Head of caudate nucleus (tissue), 42 donors: ENCODE measurements at places on chromosomes 4 and X.

GRCh38 chr4:112518675-112519074 lies 2.7 kb upstream of the NEUROG2 start:
- DNase-seq, result no peak

GRCh38 chr4:121697564-121697963 lies 784 bp upstream of the ANXA5 start:
- no peak for DNase-seq

- DNase-seq, result peak; percentile 20
Observed at GRCh38 chrX:50691820-50692219, 122.2 kb downstream of the SHROOM4 start.

DNA sequence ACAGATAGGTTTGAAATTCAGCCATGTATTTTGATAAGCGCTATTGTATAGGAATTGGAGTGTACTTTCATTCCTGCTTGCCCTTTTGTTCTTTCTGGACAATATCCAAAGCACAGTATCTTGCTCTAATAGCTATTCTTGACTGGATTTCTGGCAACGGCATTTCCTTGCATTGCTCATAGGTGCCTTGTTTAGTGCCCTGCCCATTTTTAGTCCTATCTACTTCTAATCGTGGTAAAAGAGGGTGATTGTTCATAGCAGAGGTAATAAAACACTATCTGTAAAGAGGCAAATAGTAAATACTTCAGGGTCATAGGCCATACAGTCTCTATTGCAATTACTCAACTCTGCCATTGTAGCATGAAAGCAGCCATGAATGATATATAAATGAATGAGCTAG lies 155.9 kb downstream of the IL1RAPL2 start:
- no peak for DNase-seq

GRCh38 chr4:186190581-186191199 lies 677 bp upstream of the CYP4V2 start:
- DNase-seq, result peak; percentile 61

- no peak for DNase-seq
Observed at GRCh38 chrX:149504226-149504914, 736 bp downstream of the IDS start.

- DNase-seq, result no peak
Observed at GRCh38 chrX:64850371-64851082, 125.7 kb downstream of the ZC4H2 start.

- no peak for DNase-seq
Observed at GRCh38 chrX:14497184-14497666, 32.1 kb upstream of the GLRA2 start.

- no peak for DNase-seq
Observed at GRCh38 chrX:120625371-120625770, 4.5 kb downstream of the C1GALT1C1 start.

DNA sequence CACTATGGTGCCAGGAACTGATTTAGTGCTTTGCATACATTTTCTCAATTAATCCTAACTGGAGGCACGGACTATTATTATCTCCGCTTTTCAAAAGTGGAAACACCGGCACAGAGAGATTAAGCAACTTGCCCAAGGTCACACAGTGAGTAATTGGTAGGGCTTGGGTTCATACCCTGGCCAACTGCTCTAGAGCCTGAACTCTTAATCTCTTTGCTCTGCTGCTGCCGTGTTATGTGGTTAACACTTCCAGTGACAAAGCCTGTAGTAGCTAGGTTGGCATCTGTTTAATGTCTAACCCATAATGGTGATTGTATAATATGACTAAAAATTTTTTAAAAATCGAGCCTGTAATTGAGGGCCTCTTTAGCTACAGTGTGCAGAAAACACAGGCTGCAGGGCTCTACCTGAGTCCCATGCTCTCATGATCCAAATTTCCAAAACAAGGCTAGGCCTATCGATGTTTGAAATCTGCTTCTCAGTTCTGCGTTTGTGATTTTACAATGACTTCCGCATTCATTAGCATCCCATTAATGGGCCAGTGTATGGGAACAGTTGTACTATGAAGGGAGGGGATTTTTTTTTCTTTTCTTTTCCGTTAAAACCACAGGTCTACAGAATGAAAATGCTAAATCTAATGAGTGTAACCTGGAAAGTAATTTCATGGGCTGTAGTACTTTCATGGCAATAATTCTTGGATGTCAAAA lies 219.3 kb upstream of the JADE1 start:
- no peak for DNase-seq

- DNase-seq, result peak; percentile 60
Observed at GRCh38 chr4:87150498-87151261, 69.7 kb downstream of the KLHL8 start.

- no peak for DNase-seq
Observed at GRCh38 chrX:12989461-12989860, 14.6 kb downstream of the TMSB4X start.

DNA sequence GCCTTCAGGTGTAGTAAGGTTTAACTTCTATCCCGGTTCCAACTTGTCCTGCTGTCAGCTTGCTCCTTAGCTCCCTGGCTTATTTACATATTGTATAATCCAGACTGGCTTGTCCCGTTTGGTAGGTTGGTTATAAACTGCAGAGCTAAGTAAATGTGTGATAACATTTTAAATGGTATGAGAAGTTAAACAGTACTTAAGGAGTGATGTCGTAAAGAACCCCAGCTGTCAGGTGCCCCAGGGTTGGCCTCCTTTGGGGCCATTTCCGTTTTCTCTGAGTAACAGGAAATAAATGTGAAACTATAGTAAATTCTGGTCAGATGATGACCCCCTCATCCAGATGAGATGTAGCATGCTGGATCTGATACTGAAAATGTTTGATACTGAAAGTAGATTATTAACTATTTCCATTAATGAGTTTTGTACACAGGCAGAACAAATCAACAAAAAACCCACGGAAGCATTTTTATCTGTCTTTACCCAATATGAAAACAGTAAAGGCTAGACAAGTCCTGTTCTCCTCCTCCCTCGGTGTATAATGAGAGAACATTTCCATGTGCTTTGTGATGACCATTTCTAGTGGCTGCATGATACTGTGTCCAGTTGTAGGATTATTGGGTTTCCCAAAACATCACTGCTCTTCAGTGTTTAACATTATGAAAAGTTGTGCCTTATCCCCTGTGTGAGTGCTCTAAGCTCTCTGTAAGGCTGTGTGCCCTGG lies 22.4 kb downstream of the GAB1 start:
- DNase-seq, result no peak

GRCh38 chrX:67545036-67545821 lies 1.4 kb downstream of the AR start:
- no peak for DNase-seq

DNA sequence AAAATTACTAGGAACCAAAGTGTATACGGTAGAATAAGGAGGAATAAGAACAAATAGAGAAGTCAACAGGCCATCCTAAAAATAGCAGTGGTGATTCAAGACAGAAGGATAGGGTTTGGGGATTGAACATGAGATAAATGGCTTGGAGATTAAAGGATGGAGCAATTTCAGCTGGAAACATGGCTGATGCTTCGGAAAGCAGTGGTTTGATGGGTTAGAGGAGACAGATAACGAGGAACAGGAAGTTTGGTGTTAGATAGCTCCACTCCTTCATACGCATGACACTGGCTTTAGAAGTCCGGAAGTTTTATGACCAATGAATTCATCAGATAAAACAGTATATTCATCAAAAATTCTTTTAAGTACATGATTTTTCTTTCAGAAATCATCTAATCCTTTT lies 70.8 kb upstream of the GALNTL6 start:
- no peak for DNase-seq

DNA sequence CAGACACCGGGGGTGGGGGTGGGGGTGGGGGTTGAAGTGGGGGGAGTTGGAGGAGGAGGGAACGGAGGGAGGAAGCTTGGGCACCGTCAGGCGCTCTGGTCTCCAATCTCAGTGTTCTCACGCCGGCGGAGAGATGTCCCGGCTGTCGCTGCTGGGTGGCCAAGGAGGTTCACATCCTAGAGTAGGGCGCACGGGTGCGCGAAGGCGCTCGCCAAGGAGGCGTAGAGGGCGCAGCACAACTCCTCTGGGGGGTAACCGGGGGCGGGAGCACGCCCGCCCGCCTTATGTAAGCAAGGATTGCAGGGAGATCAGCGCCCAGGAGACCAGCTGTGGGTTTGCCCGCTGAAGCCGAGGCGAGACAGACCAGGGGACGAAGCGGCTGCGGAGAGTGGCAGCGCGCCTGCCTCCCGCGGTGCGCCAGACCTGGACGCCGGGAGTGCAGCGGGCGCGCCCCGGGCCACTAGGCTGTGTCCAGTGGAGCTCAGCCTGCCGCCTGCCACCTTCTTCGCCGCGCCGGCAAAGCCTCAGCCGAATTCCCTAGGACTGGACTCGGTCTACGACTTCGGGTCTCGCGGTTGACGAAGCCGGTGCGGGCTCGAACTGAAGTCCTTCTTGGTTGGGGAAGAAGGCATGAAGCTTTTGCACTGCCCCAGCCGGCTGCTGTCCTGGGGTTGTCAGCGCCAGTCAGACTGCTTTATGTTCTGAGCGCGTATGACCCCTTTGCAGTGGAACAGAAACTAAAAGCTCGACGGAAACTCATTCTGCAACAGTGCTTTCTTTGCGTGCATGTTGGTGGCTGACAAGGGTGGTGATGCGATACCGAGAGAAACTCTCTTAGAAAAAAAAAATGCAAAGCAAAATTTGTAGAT lies 707 bp upstream of the UNC5C start:
- DNase-seq, result peak; percentile 88

GRCh38 chr4:82744284-82744968 lies 54.2 kb downstream of the SCD5 start:
- DNase-seq, result no peak

DNA sequence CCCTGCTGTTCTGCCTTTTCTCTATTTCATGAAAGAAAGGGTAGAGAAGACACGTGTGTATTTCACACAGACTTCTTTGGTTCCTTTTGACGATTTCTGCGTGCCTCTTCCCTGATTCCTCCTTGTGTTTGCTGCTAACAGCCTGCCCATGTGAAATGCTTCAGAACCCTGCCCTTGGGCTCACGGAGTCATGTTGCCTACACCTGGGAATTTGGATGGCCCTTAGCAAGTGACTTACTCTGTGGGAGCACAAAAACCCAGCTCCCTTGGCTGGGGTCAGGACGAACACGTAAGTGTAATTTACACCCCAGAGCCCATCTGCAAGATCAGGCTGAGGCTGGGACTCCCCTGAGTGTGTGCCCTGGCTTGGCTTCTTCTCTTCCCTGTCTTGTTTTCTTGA lies 220.3 kb upstream of the BCOR start:
- DNase-seq, result no peak

GRCh38 chr4:6246170-6246634 lies 23.4 kb upstream of the WFS1 start:
- no peak for DNase-seq

GRCh38 chr4:53855581-53856250 lies 208.7 kb downstream of the CHIC2 start:
- DNase-seq, result no peak

DNA sequence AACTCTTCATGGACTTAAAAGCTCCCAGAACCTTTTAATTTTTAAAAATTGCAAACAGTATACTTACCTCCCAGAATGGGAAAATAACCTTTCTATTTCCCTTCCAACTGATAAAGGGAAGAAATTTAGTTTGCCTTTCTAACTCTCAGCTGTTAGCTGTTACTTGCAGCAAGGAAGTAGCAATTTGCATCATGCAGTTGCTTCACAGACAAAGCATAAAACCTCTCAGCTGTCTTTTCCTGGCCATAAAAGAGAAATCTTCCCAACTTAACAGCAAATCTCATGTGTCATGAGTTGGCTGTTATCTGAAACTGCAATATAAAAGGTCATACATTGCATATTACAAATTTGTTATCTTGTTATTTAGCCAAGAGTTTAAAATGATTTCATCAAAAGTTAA lies 18.4 kb downstream of the C4orf17 start:
- DNase-seq, result no peak

DNA sequence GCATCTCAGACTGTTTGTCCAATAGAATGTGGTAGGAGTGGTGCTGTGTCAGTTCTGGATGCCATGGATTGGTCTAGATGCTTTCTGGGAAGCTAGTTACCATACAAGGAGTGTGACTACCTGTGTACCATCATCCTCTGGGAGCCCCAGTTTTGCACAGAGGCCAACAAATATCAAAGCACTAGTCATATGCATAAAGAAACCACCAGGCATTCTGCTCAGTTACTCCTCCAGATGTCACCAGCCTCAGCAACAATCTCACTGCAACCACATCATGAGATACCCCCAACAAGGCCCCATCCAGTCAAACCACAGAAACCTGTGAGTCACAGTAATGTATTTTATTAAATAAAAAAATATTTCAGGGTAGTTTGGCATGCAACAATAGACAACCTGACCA lies 435.8 kb upstream of the CPEB2 start:
- DNase-seq, result no peak
